ENCODE measurements at places on chromosomes 1 and 21.

GRCh38 chr21:29181799-29182470 is 51.5 kb downstream of the MAP3K7CL start:
- peak; percentile 94 for DNase-seq

DNA sequence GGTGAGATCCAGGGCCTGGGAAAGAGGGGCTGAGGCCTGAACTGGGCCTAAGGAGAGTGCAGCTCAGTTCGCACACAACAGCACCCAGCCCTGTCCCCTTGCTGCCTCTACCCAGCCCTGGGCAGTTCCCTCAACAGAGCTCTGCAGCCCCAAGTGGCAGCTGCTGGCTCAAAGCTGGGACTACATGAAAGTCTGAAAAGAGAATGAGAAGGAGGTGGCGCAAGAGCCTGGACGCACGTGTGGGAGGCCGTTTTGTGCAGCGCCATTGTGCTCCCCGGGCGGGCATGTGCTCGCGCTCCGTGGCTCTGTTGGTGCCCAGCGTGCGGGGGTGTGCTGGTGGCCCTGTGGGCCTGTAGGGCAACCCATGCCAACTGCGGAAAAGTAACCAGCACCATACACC is 10.3 kb downstream of the GPR37L1 start:
- no peak for DNase-seq

DNA sequence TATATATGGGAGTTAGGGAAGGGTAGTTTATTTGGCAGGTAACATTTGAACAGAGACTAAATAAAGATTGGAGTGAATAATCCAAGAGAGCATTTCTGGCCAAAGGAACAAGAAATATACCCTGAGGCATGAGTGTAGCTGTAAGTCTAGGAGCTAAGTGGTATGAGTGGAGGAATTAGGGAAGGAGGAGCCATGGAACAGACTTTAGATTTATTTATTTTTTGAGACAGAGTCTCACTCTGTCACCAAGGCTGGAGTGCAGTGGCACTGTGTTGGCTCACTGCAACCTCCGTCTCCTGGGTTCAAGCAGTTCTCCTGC is 18.4 kb downstream of the CAPZA1 start:
- DNase-seq = no peak

GRCh38 chr1:33328817-33329216 is 7.9 kb upstream of the A3GALT2 start:
- DNase-seq = no peak

- DNase-seq = peak; percentile 98
These were observed 147.5 kb downstream of the ZC3H11B start for GRCh38 chr1:219465212-219466093.

DNA sequence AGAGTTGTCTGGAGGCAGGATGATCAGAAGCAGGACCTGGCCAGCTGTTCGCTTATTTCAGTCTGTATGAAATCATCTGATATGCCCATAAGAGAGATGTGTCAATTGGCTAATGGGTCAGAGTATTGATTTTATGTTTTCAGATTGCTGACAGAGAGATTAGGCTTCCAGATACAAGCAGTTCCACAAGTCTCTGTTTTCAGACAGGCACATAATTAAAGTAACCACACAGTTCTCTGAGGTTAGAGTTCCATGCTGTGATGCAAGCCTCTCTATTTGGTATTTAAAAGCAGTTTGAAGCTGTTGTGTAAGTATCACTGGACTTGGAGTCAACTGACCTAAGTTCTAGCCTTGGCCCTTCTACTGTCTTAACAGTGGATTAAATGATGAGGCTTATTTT is 50.1 kb downstream of the ATF6 start:
- DNase-seq = peak; percentile 79

- DNase-seq = no peak
These were observed 585 bp upstream of the GLRX2 start for GRCh38 chr1:193105821-193106177.

DNA sequence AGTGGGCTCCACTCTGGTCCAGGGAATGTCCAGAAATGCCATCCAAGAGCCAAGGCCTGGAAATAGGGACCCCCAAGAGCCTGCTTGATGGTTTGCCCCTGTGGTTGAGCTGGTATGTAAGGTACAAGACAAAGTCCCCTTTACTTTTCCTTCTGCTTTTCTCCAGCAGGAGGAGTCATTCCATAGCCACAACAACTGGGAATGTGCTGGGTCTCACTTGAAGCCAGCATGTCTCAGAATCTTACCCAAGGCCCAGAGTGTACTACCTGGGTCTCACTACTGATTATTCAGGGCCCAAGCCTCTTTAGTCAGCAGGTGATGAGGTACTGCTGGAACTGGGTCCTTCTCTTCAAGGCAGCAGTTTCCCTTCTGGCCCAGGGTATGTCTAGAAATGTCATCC is 62.1 kb upstream of the CD55 start:
- peak; percentile 62 for DNase-seq

DNA sequence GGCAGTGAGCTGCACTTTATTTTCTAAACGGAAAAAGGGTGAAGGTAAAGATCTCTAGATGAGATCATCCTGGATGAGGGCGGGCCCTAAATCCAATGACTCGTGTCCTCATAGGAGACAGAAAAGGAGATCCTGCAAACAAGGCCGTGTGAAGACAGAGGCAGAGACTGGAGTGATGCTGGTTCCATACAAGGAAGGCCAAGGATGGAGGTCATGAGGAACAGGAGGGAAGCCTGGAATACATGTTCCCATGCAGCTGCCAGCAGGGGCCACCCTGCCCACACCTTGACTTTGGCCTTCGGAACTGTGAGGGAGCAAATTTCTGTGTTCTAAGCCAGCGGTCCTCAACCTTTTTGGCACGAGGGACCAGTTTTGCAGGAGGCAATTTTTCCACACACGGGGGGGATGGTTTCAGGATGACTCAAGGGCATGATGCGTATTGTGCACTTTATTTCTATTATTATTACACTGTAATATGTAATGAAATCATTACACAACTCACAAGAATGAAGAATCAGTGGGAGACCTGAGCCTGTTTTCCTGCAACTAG is 94.3 kb downstream of the PSMG1 start:
- peak; percentile 6 for DNase-seq

DNA sequence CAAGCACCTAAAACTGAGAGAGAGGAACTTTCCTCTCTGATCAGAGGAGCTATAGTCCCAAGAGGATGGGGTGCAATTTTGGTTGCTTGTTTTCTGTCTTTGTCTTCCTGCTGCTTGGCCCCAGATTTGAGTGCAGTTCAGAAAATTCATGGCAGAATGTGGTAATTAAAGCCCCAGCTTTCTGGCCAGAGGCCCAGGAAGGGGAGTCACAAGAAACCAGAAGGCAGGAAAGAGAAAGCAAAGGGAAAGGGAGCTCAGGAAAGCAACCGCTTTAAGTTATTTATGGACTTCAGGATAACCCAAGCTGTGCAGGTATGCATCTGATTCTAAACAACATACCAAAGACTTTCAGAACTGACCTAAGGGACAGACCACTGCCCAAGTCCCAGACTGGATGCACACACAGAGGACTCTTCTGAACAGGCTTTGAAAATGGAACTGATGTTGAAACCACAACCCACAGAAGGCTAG is 88.8 kb downstream of the ST3GAL3 start:
- DNase-seq = peak; percentile 65

GRCh38 chr1:192539297-192540092 is 36.1 kb upstream of the RGS1 start:
- DNase-seq = peak; percentile 98

- no peak for DNase-seq
These were observed 2.8 kb downstream of the GALE start for GRCh38 chr1:23797478-23798448.

- no peak for DNase-seq
These were observed 32.2 kb upstream of the GNG5 start for GRCh38 chr1:84538599-84538998.

DNA sequence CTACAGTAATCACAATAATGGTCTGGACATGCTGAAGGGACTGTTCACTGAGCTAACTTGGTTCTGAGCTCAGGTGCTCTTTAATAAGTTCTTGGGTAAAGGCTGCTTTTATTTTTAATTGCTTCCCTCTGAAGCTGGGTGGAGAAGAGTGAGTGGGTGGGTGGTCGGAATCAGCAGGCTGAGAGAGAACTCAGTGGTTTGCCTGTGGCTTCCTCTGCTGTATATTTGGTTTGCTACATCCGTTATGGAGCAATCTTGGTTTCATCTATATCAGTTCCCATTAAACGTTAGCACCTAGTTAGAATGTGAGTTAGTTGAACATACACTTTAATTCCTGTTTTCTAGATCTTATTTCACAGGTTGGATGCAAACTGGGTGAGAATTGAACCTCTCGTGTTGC is 23.3 kb downstream of the CNIH4 start:
- DNase-seq = peak; percentile 8

GRCh38 chr1:191953526-191953925 is 204.7 kb upstream of the RGS18 start:
- no peak for DNase-seq

GRCh38 chr21:36199021-36199420 is 42.4 kb downstream of the DOP1B start:
- no peak for DNase-seq

DNA sequence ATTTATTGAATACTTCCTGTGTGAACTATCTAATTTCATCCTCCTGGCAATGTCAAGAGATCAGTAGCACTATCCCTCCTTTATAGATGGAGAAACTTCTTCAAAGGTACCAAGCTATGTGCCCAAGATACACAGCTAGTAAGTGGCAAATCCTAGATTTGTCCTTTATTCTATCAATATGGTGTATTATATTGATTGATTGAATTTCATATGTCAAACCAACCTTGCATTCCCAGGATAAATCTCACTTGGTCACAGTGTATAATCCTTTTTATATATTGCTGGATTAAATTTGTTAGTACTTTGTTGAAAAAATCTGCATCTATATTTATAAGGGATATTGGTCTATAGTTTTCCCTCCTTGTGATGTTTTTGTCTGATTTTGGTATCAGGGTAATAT is 48.8 kb upstream of the TMEM51 start:
- DNase-seq = no peak

GRCh38 chr1:203600782-203601513 is 25.7 kb upstream of the ATP2B4 start:
- no peak for DNase-seq

- DNase-seq = no peak
These were observed 48.5 kb upstream of the WARS2 start for GRCh38 chr1:119188926-119189325.

GRCh38 chr1:163656095-163656759 is 334.5 kb downstream of the NUF2 start:
- no peak for DNase-seq

- peak; percentile 90 for DNase-seq
These were observed 2.1 kb upstream of the PLA2G2E start for GRCh38 chr1:19925342-19926070.

DNA sequence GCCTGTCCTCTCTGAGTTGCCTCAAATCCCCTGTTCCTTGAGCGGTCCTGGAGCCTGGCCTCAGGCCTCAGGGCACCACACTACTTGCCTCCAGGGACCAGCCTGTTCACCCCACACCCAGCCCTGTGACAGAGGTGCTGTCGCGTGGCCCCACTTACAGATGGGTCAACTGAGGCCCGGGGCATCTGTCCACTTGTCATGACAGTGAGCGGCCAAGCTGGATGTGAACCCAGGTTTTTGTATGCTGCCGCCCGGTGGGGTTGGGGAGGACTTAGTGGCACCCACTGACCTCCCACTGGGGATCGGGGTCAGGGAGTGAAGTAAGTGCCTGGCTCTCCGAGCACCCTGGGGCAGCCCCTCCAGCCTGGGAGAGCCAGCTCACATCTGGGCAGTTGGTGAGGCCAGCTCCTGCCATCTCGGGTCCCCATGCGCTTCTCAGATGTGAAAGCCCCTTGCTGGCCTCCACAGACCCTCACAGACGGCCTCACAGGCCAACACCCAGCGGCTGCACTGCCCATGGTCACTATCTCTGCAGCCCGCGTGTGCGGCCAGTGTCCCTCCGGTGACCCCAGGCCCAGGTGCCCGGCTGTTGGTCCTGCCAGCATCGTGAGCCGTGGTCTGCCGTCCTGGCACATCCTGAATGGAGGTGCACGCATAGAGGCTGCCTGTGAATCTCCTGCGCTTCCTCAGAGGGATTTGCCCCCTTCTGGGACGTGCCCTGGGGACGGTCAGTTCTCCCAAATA is 9.3 kb upstream of the FAAP20 start:
- DNase-seq = no peak

DNA sequence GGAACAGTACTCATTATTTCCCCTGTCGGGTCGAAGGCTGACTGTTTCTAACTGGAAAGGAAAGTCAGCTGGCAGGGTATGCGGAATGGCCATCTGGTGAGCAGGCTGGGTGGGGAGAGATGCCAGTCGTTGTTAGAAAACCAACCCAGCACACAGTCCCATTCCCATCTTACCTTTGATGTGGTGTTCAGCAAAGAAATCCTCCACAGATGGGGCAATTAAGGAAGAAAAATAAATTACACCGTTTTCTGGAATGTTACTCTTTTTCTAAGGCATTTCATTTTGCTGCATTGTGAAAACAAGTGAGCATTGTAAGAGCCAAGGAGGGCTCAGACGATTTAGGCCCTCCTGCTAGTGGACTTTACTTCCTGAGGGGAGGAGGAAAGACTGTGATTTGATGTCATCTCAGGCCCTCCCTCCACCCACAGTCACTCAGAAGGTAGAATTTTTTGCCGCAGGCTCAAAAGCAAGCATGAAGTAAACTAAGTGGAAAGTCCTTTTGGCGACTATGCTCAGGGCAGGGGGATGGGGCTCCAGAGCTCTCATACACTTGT is at the start of gene SLC16A4:
Gene SLC16A4, minus strand, starts transcription at position 335 of the 554 bp plus-strand sequence. CDS start 1,703 bp downstream, outside the sequence.
- DNase-seq = peak; percentile 88

- DNase-seq = no peak
These were observed 844.3 kb downstream of the KCNT2 start for GRCh38 chr1:195763907-195764374.

GRCh38 chr1:109482242-109482641 is 1.5 kb upstream of the ATXN7L2 start:
- no peak for DNase-seq

DNA sequence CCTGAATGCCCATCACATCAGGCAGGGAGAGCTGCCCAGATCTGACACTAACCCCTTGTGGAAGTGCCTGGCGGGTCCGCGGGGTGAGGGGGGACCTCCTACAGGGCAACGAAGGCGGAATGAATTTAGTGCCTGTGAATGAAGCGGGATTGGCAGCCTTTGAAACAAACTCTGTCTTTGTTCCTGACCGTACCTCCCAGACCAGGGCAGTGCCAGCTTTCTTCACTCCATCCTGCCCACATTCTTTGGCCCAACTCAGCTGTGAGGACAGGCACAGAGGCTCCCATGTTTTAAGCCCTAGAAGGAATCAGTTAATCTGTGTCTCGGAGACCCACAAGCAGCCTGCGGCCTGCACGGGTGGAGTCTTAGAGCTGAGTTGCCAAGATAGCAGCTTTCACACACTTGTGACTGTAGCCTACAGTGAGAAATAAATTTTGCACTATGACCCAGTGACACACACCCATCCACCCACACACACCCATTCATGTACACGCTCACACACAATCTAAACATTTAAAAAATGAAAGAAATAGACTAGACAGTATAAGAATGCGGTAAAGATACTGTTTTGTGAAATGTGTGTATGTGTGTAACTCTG is 60.1 kb upstream of the USP24 start:
- no peak for DNase-seq

GRCh38 chr1:238701024-238701423 is 685.3 kb upstream of the CHRM3 start:
- no peak for DNase-seq
